ENCODE measurements at places on chromosomes 13 and 19. TPM values are rescaled to one million over a fixed set of nuclear protein-coding genes. Genes with fewer than 3 reads are reported as not detected.

The ZNF808 gene
- total RNA-seq = 25.7 TPM

The FGF9 gene
- total RNA-seq = 0.50 TPM

GRCh38 chr19:726993-727956 is 18.5 kb downstream of the PALM start:
- no peak for DNase-seq
- no peaks in the 10 kb centered on the region for H3K4me1 ChIP-seq
- H3K36me3 ChIP-seq = no peaks in the 10 kb centered on the region

- peaks cover 5% of the 10 kb centered on the region for H3K27me3 ChIP-seq
- peaks cover 4% of the 10 kb centered on the region for H3K4me1 ChIP-seq
- no peaks in the 10 kb centered on the region for H3K36me3 ChIP-seq
- H3K4me3 ChIP-seq = no peak overlapping the region
- H3K27ac ChIP-seq = no peak overlapping the region
- no peak for DNase-seq
These were observed 20.1 kb downstream of the NOTCH3 start for GRCh38 chr19:15180451-15181390.

DNA sequence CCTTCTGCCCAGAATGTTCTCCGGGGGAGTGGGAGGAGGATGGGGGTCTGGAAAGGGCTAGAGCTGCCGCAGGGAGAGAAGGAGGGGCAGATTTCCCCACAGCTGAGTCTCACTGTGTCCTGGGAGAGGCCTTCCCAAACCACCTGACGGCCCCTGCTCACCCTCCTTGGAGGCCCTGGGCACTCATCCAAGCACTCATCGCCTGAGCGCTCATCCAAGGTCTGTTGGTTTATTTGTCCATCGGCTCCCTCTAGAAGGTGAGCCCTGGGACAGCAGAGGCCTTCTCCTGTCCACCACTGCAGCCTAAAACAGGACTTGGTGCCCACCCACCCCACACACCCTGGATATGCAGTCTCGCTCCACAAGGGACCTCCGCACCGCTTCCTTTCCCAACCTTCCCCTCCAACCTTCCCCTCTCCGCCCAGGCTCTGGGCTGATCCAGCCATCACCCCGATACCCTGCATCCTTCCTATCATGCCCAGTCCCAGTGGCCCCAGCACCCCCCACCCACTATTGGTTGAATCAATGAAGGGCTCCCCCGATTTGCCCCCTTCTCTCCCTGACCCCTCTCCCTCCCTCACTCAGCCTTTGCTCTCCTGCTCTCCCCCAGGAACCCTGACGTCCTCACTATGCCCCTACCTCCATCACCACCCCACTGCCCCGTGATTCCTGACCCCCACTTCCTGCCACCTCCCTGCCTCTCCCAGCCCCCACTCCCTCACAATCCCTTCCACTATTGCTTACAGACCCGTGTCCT is 1.7 kb downstream of the UBXN6 start:
- H3K27ac ChIP-seq = peak overlapping the region; percentile 84
- no peaks in the 10 kb centered on the region for H3K27me3 ChIP-seq
- DNase-seq = no peak
- peaks cover 13% of the 10 kb centered on the region for H3K4me1 ChIP-seq

DNA sequence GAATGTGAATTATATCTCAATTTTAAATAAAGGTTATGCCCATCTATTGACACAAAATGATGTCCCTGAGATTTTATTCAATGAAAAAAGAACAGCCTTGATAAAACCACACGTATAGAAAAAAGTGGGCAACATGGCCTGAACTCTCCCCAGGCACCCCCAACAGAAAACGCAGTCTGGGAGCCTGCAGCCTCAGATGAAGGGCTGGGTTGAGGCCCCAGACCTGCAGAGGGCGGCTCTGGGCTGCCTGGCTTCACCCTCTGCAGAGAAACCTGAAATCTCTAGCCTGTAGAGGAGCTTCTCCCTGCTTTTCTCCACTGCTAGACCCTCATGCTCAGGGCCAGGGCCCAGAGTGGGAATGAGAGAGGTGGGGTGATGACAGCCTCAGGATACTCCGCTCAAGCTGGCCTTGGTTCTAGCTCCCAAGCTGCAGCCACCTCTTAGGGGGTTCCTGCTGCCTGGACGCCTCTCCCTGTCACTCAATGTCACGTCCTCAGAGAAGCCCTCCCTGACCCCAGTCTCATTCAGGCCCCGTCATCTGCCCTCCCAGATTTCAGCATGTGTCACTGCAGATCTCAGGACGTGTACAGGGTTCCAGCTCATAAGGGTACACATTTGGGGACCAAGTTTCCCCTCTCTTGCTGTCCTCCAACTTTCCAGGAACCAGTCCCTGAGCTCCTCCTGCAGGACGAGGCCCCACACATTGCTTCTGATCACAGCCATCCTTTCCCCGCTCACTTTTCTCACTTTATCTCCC is 1.8 kb downstream of the MBD3 start:
- H3K4me1 ChIP-seq = peaks cover 18% of the 10 kb centered on the region
- peak overlapping the region; percentile 91 for H3K4me3 ChIP-seq
- peaks cover 21% of the 10 kb centered on the region for H3K36me3 ChIP-seq
- peak; percentile 43 for DNase-seq

- H3K27me3 ChIP-seq = no peaks in the 10 kb centered on the region
- no peak overlapping the region for H3K27ac ChIP-seq
- H3K4me3 ChIP-seq = no peak overlapping the region
- H3K4me1 ChIP-seq = no peaks in the 10 kb centered on the region
- no peak for DNase-seq
These were observed 284.7 kb downstream of the TSHZ3 start for GRCh38 chr19:31064491-31064890.

GRCh38 chr13:111080642-111081041 is 34.5 kb upstream of the ARHGEF7 start:
- H3K27ac ChIP-seq = no peak overlapping the region
- H3K36me3 ChIP-seq = no peaks in the 10 kb centered on the region
- no peak overlapping the region for H3K4me3 ChIP-seq
- no peaks in the 10 kb centered on the region for H3K4me1 ChIP-seq
- H3K27me3 ChIP-seq = no peaks in the 10 kb centered on the region

Data from activated naive CD8-positive, alpha-beta T cell treated with anti-CD3 and anti-CD28 coated beads for 36 hours (primary cell).